ENCODE measurements at places on chromosomes 7 and 10.

DNA sequence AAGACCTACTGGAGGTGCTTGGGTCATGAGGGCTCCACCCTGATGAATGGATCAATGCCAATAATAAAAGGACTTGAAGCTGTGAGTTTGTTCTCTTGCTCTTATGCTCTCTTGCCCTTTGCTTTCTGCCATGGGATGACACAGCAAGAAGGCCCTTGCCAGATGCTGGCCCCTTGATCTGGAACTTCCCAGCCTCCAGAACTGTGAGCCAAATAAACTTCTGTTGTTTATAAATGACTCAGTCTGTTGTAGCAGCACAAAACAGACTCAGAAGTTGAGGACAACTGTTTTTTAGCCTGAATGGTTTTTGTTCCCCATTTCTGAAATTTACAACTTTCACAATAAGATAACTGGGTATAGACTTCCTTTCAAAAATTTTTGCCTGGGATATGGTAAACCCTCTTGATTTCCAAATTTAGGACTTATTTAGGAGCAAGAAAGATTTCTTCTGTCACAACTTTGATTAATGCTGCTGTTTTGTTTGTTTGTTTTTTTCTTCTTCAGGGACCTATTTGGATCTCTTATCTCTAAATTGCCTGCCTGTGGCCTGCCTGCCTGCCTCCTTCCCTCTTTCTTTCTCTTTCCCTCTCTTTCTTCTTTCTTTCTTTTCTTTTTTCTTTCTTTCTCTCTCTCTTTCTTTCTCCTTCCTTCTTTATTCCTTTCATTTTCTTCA, 12.1 kb downstream of the ENTPD1 start:
- DNase-seq = no peak

DNA sequence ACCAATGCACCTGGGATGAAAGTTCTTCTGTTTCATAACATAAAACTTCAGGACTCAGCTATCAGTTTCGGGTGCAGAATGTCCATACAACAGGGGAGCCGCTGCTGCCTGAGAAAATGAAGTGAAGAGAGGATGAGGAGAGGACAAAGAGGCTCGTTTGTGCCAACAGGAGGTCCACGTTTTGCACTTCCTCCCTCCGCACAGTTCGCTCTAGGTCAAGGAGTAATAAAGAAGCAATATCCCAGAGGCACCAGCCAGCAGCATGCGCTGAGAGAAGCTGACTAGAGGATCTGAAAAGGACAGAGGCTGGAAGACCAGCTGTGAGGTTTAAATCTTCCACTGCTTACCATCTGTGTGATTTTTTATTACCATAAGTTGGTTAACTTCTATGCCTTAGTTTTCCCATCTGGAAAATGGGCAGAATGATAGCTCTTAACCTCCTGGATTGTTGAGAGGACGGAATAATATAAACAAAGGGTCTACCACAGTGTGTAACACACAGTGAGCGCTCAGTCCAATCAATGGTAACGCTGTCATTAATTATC, 709 bp downstream of the GPAM start:
- no peak for DNase-seq

DNA sequence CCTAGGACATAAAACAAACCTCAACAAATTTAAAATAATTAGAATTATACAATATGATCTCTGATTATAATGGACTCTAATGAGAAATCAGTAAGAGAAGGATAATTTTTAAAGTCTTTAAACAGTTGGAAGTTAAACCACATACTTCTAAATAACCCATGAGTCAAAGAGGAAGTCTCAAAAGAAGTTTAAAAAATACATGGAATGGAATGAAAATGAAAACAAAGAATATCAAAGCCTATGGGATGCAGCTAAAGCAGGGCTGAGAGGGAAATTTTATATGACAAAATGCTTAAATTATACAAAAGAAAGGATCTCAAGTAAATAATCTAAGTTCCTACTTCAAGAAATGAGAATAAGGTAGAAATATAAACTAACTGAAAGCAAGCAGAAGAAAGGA, 460.5 kb downstream of the RPS24 start:
- no peak for DNase-seq

GRCh38 chr7:11332865-11333228, 359.2 kb downstream of the PHF14 start:
- DNase-seq = no peak

GRCh38 chr7:93315896-93316295, 83.7 kb downstream of the VPS50 start:
- DNase-seq = no peak

GRCh38 chr7:130346941-130347340, 2.3 kb downstream of the CPA5 start:
- no peak for DNase-seq

DNA sequence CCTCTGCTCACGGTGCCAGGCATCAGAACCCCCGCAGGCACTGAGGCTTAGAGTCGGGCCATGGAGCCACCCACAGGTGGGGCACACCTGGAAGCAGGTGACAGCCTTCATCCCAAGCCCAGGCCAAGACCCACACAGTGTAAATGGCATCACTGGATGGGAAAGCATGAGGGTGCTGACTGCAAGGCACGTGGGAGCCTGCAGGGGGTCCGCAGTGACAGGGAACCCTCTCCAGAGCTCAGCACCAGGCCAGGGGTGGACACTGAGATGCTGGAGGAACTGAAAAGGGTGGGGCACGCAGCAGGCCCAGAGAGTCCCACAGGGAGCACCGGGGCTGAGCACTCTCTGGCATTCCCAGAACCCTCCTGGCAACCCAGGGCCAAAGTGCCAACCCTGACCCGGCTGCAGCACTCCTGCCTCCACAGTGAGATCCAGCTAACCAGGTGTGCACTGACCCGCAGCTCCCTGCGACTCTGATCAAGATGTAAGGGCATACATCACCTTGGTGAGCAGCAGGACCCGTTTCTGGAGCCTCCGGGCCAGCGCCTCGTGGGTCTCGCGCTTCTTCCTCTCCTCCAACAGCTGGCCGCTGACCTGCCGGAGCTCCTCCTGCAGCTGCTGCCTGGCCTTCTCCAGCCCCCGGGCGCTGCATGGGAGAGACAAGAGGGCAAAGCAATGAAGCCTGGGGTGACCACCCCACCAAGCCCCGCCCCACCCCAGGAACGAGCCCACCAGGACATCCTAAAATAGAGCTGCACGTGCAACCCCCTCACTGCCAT, 163.9 kb downstream of the MAD1L1 start:
- no peak for DNase-seq

- DNase-seq = no peak
Measured at GRCh38 chr10:23695825-23696420, 257.0 kb downstream of the OTUD1 start.

GRCh38 chr7:56537952-56538351, 421.7 kb upstream of the NUPR2 start:
- no peak for DNase-seq

DNA sequence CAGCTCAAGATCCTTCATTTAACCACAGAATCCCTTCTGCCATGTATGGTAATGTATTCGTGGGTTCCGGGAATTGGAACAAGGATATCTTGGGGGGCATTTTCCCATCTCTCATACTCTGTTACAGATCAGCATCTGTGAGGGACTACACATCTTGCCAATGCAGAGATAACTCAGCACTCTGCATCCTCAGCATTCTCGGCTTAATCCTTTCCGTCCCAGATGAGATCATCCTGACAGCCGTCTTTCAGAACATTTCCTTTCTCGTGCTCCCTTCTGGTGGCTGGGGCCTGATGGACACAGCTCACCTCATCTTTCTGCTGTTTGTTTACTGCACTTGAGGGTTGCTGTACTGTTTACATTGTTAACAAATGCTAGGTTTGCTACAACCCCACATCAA, 25.3 kb downstream of the FKBP6 start:
- no peak for DNase-seq

- no peak for DNase-seq
Measured at GRCh38 chr7:115933471-115933870, 97.1 kb downstream of the TFEC start.

GRCh38 chr10:99429517-99430095, 818 bp downstream of the GOT1 start:
- DNase-seq = no peak

DNA sequence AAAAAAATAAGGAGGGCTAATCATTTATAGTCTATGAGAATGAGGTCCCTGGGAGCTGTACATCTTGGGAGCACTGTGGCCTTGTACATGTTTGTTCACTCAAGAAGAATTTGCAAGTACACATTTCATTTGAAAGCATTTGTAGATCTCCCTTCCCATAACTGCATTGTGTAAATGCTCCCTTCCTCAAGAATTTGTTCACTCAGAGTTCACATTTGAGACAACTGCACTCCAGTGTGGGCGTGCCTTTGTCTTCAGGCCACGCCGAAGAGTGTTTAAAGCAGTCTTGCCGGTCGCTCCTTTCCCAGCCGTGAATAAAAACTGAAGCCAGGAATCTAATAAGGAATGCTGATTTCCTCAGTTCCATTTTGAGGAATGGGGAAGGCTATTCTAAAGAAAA, 291.1 kb upstream of the LYZL1 start:
- DNase-seq = no peak

GRCh38 chr7:22173685-22174573, 183.0 kb downstream of the RAPGEF5 start:
- DNase-seq = no peak

GRCh38 chr7:44401692-44402091, 76.3 kb upstream of the CAMK2B start:
- DNase-seq = no peak

GRCh38 chr7:52475001-52475582, 560.3 kb upstream of the POM121L12 start:
- DNase-seq = no peak

DNA sequence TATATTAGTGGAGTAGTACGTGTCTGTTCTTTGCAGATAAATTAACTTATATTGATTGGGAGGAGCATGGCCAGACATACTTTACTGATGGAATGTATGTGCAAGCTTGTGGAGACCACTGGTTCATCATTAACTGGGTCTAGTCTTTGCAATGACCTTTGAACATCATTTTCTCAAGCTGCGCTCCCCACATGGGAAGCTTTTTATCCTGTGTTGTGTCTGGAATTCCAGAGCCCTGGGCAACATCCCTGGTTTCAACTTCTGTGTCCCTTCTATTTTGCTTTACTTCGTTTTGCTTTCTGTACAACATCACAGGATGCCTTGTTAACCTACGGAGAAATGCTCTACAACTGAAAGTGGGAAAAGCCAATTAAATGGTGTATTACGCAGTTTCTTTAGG, 38.3 kb downstream of the MACROH2A2 start:
- no peak for DNase-seq

DNA sequence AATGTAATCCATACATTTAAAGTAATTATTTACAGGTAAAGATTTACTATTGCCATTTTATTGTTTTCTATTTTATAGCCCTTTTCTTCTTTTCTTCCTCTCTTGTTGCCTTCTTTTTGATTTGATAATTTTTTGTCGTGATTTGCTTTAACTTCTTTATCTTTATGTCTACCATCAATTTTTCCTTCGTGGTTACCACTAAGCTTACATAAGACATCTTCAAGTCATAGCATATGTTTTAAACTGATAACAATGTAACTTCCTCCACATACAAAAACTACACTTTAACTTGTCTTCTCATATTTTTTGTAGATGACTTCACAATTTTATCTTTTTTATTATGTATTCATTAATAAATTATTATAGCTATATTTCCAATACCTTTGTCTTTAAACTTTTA, 316.6 kb downstream of the PLXDC2 start:
- DNase-seq = no peak

DNA sequence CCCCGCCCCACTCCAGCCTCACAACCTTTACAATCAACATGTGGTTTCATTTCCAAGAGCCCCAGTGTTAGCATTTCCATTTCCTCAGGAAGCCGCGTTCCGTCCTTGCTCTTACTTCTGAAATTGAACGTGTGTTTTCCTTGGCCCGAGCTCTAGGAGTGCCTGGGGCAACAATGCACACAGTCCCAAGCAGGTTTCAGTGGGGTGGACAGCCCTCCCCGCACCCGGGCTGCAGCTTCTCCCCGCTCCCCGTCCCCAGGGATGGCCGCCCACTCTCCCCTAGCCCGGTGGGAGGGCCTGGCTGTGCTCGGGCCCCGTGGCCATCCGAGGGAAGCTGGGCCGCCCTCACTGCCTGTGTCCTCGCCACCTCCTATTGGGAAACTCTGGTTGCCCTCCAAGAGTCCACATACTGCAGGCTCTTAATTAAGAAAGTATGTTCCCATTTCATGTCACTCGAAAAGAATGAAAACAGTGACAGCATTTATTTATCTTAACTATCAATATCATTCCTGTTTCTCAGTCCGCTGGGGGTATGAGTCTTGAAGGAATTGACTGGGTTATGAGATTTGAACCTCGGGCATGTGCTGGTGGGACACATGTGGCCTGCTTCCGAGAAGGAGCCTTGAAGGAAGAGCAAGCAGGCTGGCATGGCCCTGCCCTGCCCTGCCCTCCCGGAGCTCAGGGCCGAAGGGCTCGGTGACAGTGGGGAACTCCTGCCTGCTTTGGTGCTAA, 163.8 kb downstream of the GRK5 start:
- no peak for DNase-seq

- DNase-seq = no peak
Measured at GRCh38 chr7:83956104-83956503, 238.5 kb downstream of the SEMA3A start.

DNA sequence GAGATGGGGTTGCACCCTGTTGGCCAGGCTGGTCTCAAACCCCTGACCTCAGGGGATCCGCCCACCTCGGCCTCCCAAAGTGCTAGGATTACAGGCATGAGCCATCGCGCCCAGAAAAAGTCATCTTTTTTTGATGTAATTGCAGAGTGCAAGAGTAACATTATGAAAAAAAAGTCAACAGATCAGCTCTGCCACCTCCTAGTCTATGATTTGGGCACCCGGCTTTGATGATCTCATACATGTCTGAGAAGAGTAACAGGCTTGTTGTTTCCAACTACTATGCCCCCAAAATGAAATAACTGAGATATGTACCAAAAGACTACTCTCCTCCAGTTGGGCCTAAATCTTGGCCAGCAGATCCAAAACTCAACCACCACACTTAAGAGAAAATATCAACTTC, 40.8 kb downstream of the VOPP1 start:
- no peak for DNase-seq

- DNase-seq = peak; percentile 72
Measured at GRCh38 chr7:32942415-32943251, 14.6 kb upstream of the FKBP9 start.

GRCh38 chr7:132491391-132491945, 84.8 kb downstream of the PLXNA4 start:
- DNase-seq = no peak

GRCh38 chr7:27176962-27177794, 3.1 kb upstream of the HOXA10 start:
- DNase-seq = no peak

DNA sequence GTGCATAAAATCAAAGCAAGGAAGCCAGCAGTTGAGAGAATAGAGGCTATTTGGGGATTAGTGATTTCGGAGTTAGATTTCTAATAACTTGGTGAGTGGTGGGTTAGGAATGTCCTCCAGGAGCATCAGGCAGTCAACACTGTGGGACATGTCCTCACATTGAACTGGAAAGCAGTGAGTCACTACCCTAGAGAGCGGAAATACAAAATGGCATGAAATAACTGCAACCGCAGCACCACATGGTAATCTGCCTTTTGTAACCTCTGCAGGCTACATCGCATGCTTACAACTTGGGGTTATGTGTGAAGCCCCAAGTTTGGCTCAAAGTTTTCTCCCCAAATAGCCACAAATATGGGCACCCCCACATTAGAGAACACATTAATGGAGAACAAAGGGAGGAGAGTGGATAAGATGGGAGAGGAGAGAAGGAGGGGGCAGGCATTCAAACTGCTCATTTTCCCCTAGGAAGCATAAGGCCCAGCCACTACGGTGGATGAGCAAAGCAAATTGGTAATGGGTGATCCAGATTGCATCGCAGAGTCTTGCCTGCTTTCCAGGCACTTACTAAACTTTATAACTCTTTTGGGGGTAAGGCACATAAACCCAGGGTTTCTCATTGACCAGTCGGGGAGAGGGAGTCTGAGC, 22.0 kb upstream of the SLF2 start:
- DNase-seq = peak; percentile 3
